A549 treated with RU486 at 1 μM for 4 hours (cell line): ENCODE measurements at places on chromosomes 7 and 10. TPM values are rescaled to one million over a fixed set of nuclear protein-coding genes. Genes with fewer than 3 reads are reported as not detected.

Gene OPN4
- total RNA-seq: not detected in 5 replicates

Gene GLI3
- 0.15 to 0.47 TPM (median 0.21 TPM) in 5 replicates for total RNA-seq

Gene TMEM139
- 0.85 to 1.7 TPM (median 1.4 TPM) in 5 replicates for total RNA-seq

Gene TRIM74
- 0.15 to 0.65 TPM (median 0.45 TPM) in 3 of 5 replicates, not detected in the others for total RNA-seq

Gene ZDHHC16
- total RNA-seq: 42.8 to 52.3 TPM (median 50.0 TPM) in 5 replicates

Gene CTAGE15
- not detected in 5 replicates for total RNA-seq

Gene PILRA
- 3.3 to 6.0 TPM (median 5.8 TPM) in 5 replicates for total RNA-seq

Gene PRSS37
- total RNA-seq: not detected in 5 replicates

Gene GRM3
- total RNA-seq: not detected in 5 replicates

Gene EN2
- total RNA-seq: 0.62 to 1.0 TPM (median 0.94 TPM) in 5 replicates

Gene FGL2
- total RNA-seq: not detected in 5 replicates
